ENCODE measurements at places on chromosomes 11 and 22. TPM values are rescaled to one million over a fixed set of nuclear protein-coding genes. Genes with fewer than 3 reads are reported as not detected.

Gene TRIM49
- total RNA-seq: not detected

Gene TMEM121B
- 0.48 TPM for total RNA-seq

Gene CBLIF
- not detected for total RNA-seq

Gene FAM111B
- total RNA-seq: 9.1 TPM

Gene TCF20
- total RNA-seq: 35.9 TPM

Gene TMEM123
- total RNA-seq: 247 TPM

Gene MRGPRX3
- total RNA-seq: not detected

Gene MS4A7
- not detected for total RNA-seq

Gene GVQW3
- total RNA-seq: 1.9 TPM

Gene RBFOX2
- 167 TPM for total RNA-seq

Gene SLC16A8
- total RNA-seq: not detected

Gene GLYATL1
- total RNA-seq: not detected

Gene CRYBB2
- total RNA-seq: not detected

Gene ZFPL1
- 39.3 TPM for total RNA-seq

Gene ALKBH3
- total RNA-seq: 59.2 TPM

Gene SPTBN2
- 54.9 TPM for total RNA-seq

Gene P2RY6
- total RNA-seq: 0.29 TPM

Gene CST6
- total RNA-seq: not detected

Gene FOLH1
- total RNA-seq: 0.33 TPM

Gene MPPED2
- 0.33 TPM for total RNA-seq

Gene EMID1
- under 0.01 TPM for total RNA-seq

Gene SESN3
- 46.4 TPM for total RNA-seq

Gene MAPK8IP2
- 0.33 TPM for total RNA-seq

Gene KCNE3
- total RNA-seq: 0.33 TPM

Gene C1QTNF4
- total RNA-seq: 0.10 TPM

All from vein endothelial cell (primary cell).